A549 treated with AZD2906 at 1 μM for 4 hours (cell line): ENCODE measurements at places on chromosomes 4 and X. TPM values are rescaled to one million over a fixed set of nuclear protein-coding genes. Genes with fewer than 3 reads are reported as not detected.

DNAAF6 gene
- total RNA-seq: 0.06 TPM in 1 of 5 replicates, not detected in the others

RASSF6 gene
- total RNA-seq: 0.66 to 0.88 TPM (median 0.76 TPM) in 5 replicates

SEPSECS gene
- total RNA-seq: 2.2 to 2.9 TPM (median 2.7 TPM) in 5 replicates

TBX22 gene
- not detected in 5 replicates for total RNA-seq

XAGE1A gene
- 11.6 to 46.7 TPM (median 25.2 TPM) in 5 replicates for total RNA-seq

TBC1D19 gene
- total RNA-seq: 3.7 to 5.4 TPM (median 4.5 TPM) in 5 replicates
